Suprapubic skin (tissue), 4 donors: ENCODE measurements at places on chromosomes 7 and 10. TPM values are rescaled to one million over a fixed set of nuclear protein-coding genes. Genes with fewer than 3 reads are reported as not detected.

DNA sequence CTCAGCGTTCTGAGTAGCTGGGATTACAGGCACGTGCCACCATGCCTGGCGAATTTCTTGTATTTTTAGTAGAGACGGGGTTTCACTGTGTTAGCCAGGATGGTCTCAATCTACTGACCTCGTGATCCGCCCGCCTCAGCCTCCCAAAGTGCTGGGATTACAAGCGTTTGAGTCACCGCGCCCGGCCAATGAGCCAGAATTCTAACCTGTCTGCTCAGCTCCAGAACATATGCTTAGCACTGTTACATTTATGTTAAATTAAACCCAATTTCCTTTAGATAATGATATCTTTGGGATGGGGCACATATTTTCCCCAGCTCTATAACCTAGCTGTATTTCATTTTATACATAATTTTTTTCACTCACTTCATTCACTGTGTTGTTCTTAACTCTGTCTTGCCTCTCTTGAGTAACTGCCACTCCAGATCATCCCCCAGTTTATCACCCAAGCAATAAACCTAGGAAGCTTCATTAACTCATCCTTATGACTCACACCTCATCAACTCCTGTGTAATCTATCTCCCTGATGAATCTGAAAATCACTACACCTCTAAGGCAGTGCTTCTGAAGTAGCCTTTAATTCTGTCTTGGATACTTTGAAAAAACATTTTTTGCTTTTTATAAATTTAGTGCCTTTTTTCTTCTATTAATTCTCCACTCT lies 559.7 kb upstream of the ZWINT start:
- H3K36me3 ChIP-seq = no peaks in the 10 kb centered on the region
- no peaks in the 10 kb centered on the region for H3K4me1 ChIP-seq
- H3K27me3 ChIP-seq = no peaks in the 10 kb centered on the region
- H3K27ac ChIP-seq = no peak overlapping the region

GRCh38 chr10:122197611-122198222 lies 73.4 kb upstream of the BTBD16 start:
- no peak overlapping the region for H3K4me3 ChIP-seq
- DNase-seq = no peak
- no peaks in the 10 kb centered on the region for H3K27me3 ChIP-seq
- H3K4me1 ChIP-seq = no peaks in the 10 kb centered on the region

GRCh38 chr10:100982916-100983830 lies 4.1 kb downstream of the MRPL43 start:
- H3K27me3 ChIP-seq = no peaks in the 10 kb centered on the region
- no peak overlapping the region for H3K27ac ChIP-seq
- peaks cover 20% of the 10 kb centered on the region for H3K4me1 ChIP-seq
- DNase-seq = peak; percentile 69
- peaks cover 39% of the 10 kb centered on the region for H3K36me3 ChIP-seq

GRCh38 chr10:102832248-102832647 lies 5.0 kb downstream of the CYP17A1 start:
- no peaks in the 10 kb centered on the region for H3K27me3 ChIP-seq
- no peak overlapping the region for H3K27ac ChIP-seq
- DNase-seq = no peak
- H3K4me1 ChIP-seq = peaks cover 13% of the 10 kb centered on the region
- H3K36me3 ChIP-seq = no peaks in the 10 kb centered on the region
- no peak overlapping the region for H3K4me3 ChIP-seq

DNA sequence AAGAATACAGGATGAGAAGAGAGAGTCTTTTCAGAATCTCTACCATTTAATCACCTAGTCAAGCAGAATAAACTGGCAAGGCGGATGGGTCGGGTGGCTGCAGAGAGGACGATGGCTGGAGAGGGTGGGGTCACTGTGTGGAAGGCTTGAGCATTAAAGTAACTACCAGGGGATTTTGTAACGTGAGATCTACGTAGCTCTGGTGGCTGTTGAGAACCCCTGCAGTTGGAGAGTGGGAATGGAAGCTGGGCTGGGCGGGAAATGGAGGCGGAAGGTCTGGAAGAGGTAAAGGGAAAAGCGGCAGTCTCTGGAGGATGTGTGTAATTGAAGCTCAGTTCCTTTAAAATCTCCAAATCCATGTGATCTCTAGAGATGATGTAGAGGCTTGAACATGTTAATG lies 135.0 kb downstream of the GATA3 start:
- H3K4me1 ChIP-seq = no peaks in the 10 kb centered on the region
- H3K36me3 ChIP-seq = no peaks in the 10 kb centered on the region
- no peaks in the 10 kb centered on the region for H3K27me3 ChIP-seq
- no peak overlapping the region for H3K27ac ChIP-seq

XPNPEP1 gene
- total RNA-seq = 239 TPM
